Stimulated activated CD4-positive, alpha-beta T cell treated with anti-CD3 and anti-CD28 coated beads, TNF-alpha, amount 100 ng/mL, for 1 hour (primary cell): ENCODE measurements at places on chromosomes 4 and X.
A peak's percentile ranks its signal among the peaks of the same experiment; 100 is the strongest.

GRCh38 chrX:107440187-107440586 is 9.3 kb upstream of the FRMPD3 start:
- DNase-seq, result no peak

- DNase-seq, result no peak
Observed at GRCh38 chr4:139785356-139785755, 119.7 kb downstream of the MGST2 start.

DNA sequence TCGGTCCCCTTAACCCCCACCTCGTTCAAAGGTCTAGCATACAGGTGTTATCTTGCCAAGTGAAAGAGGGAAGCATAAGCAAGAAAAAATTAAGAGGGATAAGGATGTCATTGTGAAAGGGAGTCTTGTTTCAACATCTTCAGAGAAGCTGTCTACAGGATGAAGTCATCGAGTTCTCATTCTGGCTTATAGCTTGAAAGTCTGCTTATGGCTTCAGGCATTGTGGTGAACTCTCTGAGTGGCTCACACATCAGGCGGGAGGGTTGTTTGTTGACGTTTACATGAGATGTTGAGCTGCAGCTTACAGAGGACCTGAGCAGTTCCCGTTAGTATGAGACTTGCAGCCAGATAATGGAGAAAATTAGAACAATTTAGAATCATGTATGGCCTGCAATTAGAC is 16.6 kb downstream of the MAGEA9B start:
- no peak for DNase-seq

DNA sequence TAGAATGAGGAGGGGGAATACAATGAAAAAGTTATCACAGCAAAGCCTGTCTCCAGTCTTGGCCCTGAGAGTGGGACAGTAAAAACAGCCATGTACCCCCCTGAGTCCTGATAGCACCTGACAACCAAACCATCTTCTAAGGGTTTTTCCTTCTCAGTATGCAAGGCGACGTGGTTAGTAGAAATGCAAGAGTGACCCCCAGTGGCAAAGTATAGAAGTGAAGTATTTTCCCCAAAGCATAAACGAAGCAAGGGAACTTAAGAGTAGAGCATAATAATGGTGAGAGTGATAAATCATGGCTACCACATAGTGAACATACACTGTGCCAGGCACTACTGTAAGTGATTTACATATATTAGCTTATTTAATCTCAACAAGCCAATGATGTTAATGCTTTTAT is 52.8 kb downstream of the FAM47C start:
- no peak for DNase-seq

- peak; percentile 46 for DNase-seq
Observed at GRCh38 chrX:135974279-135974856, 580 bp upstream of the MMGT1 start.

GRCh38 chr4:145815027-145815612 is 123.5 kb downstream of the ZNF827 start:
- no peak for DNase-seq

DNA sequence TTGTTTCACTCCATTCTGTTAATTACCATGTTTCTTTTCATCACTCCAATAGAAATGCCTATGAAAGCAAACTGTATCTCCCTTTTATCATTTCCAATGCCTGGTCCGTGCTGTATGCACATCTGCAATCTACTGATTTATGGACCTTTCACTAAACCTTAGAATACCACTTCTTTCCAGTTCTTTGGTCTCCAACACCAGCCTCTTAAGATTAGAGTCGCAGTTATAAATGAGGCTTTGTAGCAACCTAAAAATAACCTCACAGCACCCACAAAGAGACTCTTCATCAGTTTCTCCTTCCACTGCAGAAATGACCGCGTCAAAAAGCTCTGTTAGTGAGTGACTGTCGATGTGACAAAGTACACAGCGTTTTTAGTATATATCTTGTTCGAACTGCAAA is 282.6 kb downstream of the ADGRA3 start:
- no peak for DNase-seq

DNA sequence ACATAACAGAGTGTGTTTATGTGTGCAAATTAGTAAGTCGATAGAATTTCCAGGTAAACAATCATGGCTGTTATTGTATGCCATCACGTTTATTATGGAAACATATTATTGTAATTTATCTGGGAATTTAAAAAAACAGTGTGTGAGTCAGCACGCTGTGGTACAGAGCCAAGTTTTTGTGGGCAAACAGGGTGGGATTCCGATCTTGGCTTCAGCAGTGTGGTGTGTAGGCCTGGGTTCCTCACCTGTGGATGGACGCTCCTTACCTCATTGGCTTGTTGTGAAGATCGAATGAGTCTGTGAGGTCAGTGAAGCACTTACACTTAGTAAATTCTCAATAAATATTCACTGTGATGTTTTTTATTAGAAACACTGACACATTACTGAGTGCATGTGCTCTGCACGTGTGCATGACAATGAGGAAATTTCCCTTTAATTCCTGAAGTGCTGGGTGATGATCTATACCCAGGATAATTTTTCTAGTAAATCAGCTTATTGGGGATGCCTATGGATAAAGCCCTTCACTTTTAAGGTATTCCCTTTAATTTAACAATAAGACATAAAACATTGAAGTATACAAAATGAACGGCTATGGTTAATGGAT is 36.4 kb downstream of the SLIT2 start:
- no peak for DNase-seq

DNA sequence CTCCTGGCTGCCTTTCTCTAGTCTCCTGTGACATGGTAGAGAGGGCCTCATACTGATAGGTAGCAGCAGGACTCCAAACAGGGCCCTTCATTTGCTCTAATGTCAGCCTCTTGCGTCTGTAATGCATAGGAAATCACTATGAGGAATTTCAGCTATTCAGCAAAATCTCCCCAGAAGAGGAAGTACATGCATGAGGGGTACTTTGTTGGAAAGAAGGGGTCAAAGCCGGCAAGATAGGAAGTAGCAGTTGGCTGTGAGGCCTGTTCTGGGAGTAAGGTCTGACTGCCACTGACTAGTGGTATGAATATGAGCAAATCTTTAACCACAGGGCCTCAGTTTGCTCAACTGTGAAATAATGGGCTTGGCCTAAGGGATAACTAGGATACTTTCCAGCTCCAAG is 283.2 kb downstream of the ARHGAP10 start:
- no peak for DNase-seq

- no peak for DNase-seq
Observed at GRCh38 chr4:152000518-152000917, 239.7 kb upstream of the GATB start.

GRCh38 chr4:11698846-11699590 is 270.3 kb upstream of the HS3ST1 start:
- no peak for DNase-seq

DNA sequence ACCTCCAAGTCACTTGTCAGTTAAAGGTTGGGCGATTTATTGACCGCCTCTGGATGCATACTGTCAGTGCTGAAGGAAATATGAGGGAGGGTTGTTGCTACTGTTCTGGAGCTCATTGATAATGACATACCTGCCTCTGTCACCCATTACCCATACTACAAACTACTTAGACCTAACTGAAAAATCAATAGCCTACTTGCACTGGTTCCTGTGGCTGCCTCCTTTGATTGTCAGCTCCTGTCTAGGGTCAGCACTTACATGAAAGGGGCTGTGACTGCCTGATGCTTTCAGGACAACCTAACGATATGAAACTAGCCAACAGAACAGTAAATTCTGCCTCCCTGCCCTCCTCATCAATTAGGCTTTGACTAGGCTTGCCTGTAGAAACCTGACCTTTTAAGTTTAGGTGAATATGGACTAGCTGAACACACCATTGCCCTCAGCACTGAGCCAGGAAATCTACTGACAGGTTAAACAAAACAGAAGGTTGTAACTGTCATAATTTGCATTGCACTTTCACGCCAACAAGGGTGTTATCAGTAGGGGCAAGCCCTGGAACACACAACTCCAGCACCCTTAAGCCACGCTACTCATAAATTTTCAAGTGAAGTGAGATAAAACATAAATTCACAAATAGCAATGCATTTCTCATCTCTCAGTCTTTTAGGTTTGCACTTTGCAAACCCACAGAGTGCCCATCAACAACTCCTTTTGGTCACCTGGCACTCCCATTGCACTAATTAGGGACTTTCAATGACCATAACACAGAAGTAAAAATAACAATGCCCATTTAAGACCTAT is 9.0 kb upstream of the MAB21L2 start:
- DNase-seq, result no peak

- DNase-seq, result no peak
Observed at GRCh38 chrX:146264763-146265375, 447.2 kb downstream of the SLITRK2 start.

DNA sequence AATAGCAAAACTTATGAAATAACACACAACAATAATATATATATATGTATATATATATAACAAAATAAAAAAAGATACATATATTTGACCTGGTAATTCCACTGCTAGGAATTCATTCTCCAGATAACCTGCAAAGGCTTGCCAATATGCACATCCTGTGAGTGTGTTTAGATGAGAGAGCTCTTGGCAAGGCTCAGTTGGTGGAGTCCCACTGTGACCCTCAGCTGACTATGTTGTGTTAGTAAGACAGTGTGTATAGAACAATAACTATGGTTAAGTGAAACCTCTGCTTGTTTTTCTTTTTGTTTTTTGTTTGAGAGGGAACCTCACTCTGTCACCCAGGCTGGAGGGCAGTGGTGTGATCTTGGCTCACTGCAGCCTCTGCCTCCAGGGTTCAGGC is 39.5 kb upstream of the RBMX start:
- no peak for DNase-seq
